ENCODE measurements at places on chromosomes 3 and 15.
A peak's percentile ranks its signal among the peaks of the same experiment; 100 is the strongest.

- peak; percentile 31 for DNase-seq
Measured at GRCh38 chr15:36501063-36501678, 78.3 kb upstream of the CDIN1 start.

DNA sequence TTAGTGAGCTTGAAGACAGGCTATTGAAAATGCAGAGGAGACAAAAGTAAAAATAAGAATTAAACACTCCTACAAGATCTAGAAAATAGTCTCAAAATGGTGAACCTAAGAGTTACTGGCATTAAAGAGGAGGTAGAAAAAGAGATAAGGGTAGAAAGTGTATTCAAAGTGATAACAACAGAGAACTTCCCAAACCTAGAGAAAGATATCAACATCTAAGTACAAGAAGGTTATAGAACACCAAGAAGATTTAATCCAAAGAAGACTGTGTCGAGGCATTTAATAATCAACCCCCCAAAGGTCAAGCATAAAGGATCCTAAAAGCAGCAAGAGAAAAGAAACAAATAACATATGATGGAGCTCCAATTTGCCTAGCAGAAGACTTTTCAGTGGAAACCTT, 23.3 kb downstream of the PDCD10 start:
- DNase-seq = no peak

DNA sequence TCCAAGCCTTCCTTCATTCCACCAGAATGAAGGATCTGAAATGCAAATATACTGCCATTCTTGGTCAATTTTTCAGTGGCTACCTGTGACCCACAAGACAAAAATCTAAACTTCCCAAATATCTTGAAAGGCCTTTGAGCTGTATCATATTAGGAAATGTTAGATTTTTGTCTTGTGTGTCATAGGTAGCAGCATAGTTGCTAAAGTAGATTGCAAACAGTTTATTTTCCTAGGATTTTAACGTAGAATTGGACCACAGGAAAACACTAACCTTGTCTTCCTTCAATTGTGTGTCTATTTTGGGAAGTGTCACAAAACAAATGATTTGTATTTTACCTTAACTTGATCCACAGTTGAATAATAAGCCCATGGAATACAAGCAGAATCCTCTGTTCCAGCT, 42.4 kb downstream of the CP start:
- DNase-seq = no peak

GRCh38 chr3:173258697-173259096, 117.7 kb upstream of the SPATA16 start:
- DNase-seq = no peak

GRCh38 chr3:23735062-23735461, 70.7 kb upstream of the UBE2E1 start:
- no peak for DNase-seq
